Endothelial cell of coronary artery (primary cell): ENCODE measurements at places on chromosomes 1 and 21. TPM values are rescaled to one million over a fixed set of nuclear protein-coding genes. Genes with fewer than 3 reads are reported as not detected.

The A3GALT2 gene
- total RNA-seq, result 0.09 TPM in 2 replicates

The OR2AJ1 gene
- total RNA-seq, result not detected in 2 replicates

The CAMK1G gene
- not detected in 2 replicates for total RNA-seq

The SGIP1 gene
- total RNA-seq, result 4.8 and 19.7 TPM in 2 replicates

The FCN3 gene
- 0.72 TPM in 1 of 2 replicates, not detected in the other for total RNA-seq

The DNALI1 gene
- total RNA-seq, result 1.5 and 3.1 TPM in 2 replicates

The CSMD2 gene
- 0.18 and 0.28 TPM in 2 replicates for total RNA-seq

The LCA5L gene
- total RNA-seq, result 0.28 and 0.90 TPM in 2 replicates
